Jurkat, Clone E6-1 (cell line): ENCODE measurements at places on chromosomes 16 and 17.

DNA sequence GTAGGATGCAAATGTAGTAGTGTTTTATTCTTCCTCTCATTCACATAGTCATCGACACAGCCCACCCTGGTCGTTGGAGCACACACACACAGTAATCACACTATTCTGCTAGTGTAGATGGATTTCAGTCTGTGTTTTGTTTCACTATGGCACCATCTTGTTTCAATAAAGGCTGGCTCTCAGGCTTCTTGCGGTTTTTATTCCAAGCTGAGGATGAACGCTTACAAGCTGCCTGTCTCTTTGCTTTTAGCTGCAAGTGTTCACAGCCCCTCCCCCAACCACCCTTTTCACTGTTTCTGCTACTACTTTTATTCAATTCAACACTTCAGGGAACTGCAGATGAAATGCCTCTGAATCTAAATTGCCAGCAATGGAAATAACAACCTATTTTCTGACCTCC is 140.9 kb upstream of the PMFBP1 start:
- DNase-seq, result no peak

DNA sequence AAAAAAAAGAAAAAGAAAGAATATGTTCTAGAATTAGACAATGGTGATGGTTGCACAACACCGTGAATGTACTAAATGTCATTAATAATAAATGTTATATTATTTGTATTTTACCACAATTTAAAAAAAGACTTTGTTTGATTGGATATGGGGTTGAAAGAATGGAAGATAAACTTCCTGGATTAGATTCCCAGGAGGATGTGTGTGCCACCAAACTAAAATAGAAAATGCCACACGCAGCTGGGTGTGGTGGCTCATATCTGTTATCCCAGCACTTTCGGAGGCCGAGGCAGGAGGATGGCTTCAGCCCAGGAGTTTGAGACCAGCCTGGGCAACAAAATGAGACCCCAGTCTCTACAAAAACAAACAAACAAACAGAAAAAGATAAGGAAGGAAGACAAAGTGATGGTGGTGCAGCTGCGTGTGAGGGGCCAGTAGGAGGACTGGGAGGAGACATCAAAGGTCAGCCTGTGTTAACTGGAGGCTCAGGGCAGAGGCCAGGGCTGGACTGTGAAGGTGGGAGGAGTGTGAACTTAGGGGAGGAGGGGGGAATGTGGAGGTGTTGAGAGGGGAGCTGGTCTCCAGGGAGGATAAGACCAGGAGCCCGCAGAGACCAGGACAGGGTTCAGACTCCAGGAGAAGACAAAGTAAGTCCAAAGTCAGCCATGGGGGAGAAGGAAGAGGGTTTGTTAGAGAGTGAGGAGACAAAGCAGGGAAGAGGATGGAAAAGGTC is 4.1 kb downstream of the PECAM1 start:
- DNase-seq, result no peak

DNA sequence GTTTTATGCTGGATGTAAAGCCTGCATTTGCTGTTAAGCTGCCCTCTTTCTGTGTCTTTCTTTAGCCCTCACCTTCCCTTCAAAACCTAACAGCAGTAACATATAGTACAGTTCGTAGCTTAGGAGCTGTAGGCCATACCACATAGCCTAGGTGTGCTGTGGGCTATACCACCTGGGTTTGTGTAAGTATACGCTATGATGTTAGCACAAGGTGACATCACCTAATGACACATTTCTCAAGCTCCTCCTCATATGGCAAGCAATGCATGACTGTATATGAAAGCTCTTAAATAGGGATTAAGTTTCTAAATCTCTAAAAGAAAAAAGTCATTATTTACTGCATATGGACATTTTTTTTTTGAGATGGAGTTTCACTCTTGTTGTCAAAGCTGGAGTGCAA is 57.8 kb upstream of the TMEM97 start:
- no peak for DNase-seq

DNA sequence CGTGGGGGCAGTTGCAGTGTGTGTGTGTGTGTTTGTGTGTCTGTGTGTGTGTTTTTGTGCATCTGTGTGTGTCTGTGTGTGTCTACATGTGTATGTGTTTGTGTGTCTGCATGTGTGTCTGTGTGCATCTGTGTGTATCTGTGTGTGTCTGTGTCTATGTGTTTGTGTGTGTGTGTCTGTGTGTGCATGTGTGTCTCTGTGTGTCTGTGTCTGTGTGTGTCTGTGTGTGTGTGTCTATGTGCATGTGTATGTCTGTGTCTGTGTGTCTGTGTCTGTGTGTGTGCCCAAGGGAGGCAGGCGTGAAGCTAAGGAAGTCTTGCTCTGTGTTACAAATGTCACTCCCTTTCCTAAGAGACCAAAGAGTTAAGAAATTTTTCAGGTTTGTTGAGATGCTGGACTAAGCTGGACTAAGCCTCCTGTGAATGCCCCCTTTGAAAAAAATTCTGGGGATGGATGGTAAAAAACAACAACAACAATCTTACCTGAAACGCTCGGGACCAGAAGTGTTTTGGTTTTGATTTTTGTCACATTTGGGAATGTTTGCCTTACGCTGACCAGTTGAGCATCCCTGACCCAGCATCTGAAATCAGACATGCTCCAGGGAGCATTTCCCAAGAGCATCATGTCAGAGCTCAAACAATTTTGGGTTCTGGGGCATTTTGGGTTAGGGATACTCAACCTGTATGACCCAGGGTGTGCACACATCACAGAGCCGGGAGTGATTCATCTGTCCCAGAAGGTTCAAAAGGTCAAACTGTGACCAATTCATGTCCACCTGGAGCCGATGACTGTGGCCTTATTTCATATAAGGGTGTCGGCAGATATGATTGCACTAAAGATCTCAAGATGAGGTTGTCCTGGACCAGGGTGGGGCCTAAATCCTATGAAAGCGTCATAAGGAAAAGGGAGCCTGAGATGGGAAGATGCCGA is 48.6 kb upstream of the ZNF469 start:
- no peak for DNase-seq

DNA sequence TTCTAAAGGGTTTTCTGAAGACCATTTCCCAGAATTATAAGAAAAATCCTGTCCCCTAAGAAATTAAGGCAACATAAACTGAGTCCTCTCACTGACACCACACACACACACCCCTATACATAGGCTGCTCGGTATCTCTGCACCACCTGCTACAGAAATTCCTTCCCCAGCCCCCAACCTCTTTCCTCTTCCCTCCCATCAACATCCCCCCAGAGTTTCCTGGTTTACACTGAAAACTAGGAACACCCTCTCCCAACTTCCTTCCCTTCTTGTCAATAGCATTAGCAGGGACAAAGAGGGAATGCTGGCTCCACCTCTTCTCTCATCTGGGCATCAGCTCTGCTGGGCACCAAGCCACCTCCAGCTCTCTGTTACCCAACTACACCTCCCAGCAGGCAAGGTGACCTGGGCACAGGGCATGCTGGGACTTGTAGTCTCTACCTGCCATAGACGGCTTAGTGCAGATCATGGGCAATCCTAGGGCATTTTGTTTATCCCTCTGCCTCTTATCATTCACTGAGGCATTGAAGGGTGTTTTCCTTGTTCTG is 15.7 kb downstream of the CAVIN1 start:
- DNase-seq, result peak; percentile 51

GRCh38 chr17:9844153-9844552 is 18.4 kb downstream of the GLP2R start:
- DNase-seq, result no peak

- DNase-seq, result no peak
Measured at GRCh38 chr17:79943347-79944241, 92.1 kb downstream of the TBC1D16 start.

DNA sequence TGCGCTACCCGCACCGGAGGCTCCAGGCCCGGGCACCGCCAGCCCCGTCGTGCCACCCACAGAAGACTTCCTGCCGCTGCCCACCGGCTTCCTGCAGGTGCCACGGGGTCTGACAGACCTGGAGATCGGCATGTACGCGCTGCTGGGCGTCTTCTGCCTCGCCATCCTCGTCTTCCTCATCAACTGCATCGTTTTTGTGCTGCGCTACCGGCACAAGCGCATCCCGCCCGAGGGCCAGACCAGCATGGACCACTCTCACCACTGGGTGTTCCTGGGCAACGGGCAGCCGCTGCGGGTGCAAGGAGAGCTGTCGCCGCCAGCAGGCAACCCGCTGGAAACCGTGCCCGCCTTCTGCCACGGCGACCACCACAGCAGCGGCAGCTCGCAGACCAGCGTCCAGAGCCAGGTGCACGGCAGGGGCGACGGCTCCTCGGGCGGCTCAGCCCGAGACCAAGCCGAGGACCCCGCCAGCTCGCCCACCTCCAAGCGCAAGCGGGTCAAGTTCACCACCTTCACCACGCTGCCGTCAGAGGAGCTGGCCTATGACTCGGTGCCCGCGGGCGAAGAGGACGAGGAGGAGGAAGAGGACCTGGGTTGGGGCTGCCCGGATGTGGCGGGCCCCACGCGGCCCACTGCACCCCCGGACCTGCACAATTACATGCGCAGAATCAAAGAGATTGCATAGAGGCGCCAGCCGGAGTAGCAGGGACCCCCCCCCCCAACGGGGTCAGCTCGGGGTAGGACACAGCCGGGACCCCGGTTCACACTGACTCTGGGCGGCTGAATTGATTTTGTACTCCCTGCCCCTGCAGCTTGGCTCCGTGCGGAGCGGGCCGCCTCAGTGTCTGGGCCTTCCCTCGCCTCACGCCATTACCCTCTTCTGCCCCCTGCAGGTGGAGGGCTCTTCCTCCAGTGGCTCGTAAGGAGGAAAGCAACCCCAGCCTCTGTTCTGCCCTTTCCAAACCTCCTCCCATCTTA is 58.5 kb downstream of the TMEM132E start:
- peak; percentile 72 for DNase-seq

- DNase-seq, result no peak
Measured at GRCh38 chr16:62050793-62051192, 14.6 kb upstream of the CDH8 start.

DNA sequence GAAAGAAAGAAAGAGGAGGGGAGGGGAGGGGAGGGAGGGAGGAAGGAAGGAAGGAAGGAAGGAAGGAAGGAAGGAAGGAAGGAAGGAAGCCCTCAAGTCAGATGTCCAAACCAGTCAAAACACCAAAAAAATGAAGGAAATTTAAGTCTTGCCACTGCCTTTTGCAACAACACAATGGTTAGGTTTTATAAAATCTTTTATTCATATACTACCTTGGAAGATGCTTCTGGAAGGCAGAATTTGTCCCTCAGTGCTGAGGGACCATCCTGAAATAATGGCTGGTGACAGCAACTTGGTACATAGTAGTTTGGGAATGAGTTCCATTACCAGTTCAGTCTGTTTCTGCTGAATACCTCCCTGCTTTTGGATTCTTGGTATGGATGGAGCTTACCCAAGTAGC is 7.9 kb downstream of the APOH start:
- no peak for DNase-seq

DNA sequence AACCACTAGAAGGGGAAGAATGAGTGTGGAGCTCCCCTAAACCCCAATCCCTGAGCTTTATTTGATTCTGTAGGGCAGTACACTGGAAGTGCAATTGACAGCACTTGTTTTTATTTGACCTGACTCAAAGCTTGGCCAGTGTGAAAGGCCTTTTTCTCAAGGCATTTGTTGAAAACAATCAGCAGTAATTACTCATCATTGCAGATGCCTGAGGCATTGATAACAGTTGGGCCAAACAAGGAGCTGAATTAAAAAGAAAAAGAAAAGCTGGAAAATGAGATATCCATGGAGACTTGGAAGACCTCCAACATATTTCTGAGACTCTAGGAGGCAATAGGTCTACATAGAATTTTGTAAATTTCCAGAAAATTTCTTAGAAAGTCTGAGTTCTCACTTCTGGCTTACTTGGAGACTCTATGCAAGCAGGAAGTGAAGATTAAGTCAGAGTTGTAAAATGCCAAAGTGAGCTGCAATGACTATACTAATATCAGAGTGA is 200.8 kb upstream of the KCNJ16 start:
- DNase-seq, result no peak

DNA sequence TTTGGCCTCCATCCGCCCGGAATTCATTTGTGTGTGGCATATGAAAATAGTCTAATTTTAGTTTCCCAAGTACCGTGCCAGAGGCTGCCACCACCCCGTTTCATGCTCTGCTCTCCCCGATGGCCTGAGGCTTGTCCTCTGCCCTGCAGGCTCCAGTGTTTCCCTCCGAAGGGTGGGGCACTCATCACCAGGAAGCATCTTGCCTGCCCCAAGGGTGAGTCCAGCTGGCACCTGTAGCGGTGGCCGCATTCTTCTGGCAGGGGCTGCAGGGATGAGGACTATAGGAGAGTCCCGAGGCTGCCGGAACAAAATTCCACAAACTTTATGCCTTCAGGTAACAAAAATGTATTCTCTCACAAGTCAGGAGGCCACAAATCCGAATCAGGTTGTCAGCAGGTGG is 23.1 kb upstream of the CMIP start:
- no peak for DNase-seq

GRCh38 chr17:72764632-72765041 is 327.9 kb downstream of the SLC39A11 start:
- no peak for DNase-seq

GRCh38 chr17:381941-382643 is 29.5 kb upstream of the RPH3AL start:
- no peak for DNase-seq

GRCh38 chr16:84103678-84104077 is 13.1 kb downstream of the MBTPS1 start:
- no peak for DNase-seq

GRCh38 chr17:17880577-17881196 is 43.9 kb upstream of the SREBF1 start:
- DNase-seq, result no peak

DNA sequence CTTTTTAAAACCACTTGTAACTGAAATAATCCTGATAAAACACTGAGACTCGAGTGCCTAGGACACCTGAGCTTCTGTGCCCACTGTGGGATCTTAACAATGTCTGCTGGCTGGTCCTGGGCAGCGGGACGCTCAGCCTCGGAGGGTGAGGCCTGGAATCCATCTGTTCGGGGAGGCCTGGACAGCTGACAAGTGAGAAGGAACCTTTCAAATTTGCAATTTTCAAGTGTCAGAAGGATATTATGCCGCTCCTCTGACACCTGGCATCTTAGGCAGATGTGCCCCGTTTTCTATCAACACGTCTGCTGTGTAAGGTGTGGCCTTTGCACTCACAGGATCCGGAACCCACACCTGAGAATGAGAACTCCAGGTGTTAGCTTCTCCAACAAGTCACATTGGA is 33.1 kb upstream of the C16orf78 start:
- no peak for DNase-seq

DNA sequence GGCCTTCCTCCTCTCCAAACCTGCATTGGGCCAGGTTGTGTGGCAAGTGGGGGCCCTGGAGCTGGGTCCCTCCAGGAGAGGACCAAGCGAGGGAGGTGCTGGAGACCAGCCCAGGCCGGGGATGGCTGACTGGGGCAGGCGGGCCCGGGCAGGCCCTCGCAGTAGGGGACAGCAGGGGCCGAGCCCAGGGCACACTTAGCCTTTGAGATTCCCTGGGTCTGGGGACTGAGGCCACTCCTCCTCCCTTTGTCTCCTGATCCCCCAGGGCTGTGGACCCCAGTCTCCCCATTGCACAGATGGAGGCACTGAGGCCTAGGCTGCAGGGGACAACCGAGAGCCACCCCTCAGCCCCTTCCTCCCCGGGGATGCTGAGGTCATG is 5.2 kb downstream of the FOXJ1 start:
- no peak for DNase-seq
